ENCODE measurements at places on chromosomes 3 and 15.

GRCh38 chr3:114721864-114722263 lies 425.2 kb downstream of the ZBTB20 start:
- no peak for DNase-seq

DNA sequence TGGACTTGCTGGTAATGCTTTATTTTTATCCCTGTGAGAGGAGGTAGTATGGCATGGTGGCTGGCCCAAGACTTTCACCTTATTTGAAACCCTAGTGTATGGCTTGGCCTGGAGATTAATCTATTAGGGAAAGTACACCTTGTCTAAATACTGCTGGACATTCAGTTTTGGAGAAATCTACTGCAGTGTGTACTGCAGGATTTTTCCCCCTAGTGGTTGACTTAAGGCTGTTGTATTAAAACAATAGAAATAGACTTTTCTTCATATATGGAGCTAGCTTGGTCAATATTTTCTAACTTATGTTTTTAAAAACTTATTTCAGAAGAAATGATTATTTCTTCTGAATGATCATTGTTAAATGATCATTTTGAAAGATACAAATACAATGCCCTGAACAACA lies 13.9 kb upstream of the SLITRK3 start:
- DNase-seq = no peak

- DNase-seq = no peak
These were observed 102.6 kb upstream of the SATB1 start for GRCh38 chr3:18527691-18528090.

DNA sequence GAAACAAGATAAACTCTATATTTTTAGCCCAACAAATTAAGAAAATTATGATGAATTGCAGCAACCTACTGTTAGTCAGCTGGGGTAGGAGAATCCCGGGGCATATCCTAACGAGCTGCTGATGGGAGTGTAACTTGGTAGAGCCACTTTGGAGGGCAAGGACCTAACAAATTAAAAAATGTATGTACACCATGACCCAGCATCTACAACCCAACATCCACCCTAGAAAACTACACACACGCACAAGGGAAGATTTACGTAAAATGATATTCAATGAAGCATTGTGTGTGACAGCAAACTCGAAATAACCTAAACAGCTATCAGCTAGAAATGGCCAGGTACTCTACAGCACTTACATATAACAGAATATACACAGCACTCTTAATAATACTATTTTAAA lies 1.9 kb downstream of the BCL2A1 start:
- DNase-seq = no peak

DNA sequence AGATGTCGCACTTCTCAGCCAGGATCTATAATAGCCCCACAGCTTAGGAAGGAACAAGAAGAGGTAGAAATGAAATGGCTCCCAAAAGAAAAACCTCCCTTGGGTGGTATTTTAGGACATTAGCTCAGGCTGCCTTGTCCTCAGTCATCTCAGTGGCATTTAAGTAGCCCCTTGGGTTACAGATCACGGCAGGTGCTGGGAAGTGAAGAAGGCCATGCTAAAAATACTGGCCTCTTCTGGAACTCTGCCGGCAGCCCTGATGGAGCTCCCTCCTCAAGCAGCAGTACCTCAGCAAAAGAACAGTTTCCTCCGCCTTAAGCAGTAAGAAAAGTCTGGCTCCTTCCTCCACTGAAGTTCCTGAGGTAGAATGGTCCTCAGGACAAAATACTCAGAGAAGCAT lies 7.3 kb upstream of the TPM1 start:
- no peak for DNase-seq

GRCh38 chr3:193641440-193641775 lies 48.4 kb downstream of the OPA1 start:
- DNase-seq = no peak

GRCh38 chr15:101113114-101114005 lies 138.5 kb downstream of the CHSY1 start:
- no peak for DNase-seq

GRCh38 chr15:70400766-70401541 lies 303.2 kb upstream of the TLE3 start:
- DNase-seq = no peak

DNA sequence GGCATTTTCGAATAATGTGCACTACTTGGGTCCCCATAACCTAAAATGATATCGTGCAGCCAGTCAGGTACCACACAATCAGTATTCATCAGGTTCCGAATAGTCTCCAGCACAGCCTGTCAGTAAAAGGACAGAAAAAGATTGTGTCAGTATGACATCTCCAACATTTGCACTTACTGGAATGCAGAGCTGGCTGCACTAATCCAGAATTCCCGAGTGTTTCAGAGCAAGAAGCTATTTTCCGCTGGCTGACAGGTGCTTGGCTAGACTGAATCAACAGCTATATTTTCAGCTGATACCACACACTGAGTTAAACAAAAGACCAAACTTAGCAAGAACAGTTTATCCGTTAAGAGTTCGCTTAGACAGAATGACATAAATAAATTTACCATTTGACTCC lies 68.8 kb downstream of the AQR start:
- no peak for DNase-seq

GRCh38 chr15:68935400-68935937 lies 5.1 kb downstream of the SPESP1 start:
- no peak for DNase-seq

DNA sequence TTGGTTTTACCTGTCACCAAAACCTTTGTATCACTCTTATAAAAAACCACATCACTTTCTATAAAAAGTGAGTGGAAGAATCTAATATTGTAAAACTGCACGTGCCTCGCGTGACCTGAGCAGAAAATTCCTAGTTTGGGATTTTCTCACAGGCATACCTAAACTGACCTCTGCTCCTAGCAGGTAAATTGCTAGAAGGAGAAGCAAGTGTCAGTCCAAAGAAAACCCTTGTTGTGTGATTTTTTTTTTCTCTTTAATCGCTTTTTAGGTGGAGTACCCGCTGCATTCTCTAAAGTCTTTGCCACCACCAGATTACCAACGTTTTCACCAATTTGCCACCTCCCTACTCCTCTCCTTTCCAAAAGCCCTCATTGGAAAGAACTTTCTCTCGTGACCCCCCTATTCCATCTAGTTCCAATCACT lies 534 bp upstream of the UBE2E1 start:
- no peak for DNase-seq

DNA sequence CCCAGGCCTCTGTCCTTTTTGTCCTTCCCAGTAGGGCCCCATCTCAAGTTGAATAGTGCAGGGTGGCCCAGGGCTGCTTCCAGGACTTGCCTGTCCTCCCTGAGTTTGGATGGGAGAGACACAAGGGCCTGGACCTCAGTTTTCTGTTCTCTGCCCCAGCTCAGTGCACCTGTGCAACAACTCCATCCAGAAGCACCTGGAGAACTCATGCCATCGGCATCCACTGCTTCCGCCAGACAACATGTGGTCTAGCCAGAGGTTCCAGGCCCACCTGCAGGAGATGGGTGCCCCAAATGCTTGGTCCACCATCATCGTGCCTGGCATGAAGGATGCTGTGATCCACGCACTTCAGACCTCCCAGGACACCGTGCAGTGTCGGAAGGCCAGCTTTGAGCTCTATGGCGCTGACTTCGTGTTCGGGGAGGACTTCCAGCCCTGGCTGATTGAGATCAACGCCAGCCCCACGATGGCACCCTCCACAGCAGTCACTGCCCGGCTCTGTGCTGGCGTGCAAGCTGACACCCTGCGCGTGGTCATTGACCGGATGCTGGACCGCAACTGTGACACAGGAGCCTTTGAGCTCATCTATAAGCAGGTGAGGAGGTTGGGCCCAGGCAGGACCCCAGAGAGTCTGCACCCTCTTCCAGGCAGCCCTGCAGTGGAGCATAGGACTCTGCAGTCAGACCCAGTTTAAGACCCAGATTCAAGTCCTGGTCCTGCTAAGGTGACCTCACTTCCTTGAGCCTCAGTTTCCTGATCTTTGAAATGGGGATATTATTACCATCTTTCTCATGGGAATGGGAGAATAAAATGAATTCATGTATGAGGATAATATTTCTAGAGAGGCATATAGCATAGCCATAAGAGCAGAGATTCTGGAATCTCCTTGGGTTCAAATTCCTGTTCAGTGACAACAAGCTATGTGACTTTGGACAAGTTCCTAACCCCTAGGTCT lies 14.7 kb downstream of the RPUSD3 start:
- no peak for DNase-seq

GRCh38 chr3:112119962-112120836 lies 12.8 kb downstream of the GCSAM start:
- no peak for DNase-seq

GRCh38 chr3:8210882-8211341 lies 290.7 kb upstream of the LMCD1 start:
- no peak for DNase-seq

DNA sequence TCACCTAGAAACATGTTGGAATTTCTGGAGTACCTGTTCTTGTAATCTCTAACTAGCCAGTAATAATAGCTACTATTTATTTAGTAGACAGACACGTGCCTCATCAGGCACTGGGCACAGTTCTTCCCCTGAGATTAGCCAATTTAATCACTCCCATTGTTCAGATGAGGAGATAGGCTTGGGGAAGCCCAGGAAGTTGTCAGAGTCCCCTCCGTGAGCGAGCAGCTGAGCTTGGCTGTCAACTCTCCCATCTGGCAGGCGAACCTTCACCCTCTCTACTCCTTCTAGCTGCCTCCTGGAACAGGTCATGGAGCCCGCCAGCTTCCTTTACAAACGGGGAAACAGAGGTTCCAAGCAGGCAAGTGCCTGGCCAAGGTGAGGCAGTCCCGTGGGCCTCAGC lies 31.1 kb upstream of the FGD5 start:
- no peak for DNase-seq

DNA sequence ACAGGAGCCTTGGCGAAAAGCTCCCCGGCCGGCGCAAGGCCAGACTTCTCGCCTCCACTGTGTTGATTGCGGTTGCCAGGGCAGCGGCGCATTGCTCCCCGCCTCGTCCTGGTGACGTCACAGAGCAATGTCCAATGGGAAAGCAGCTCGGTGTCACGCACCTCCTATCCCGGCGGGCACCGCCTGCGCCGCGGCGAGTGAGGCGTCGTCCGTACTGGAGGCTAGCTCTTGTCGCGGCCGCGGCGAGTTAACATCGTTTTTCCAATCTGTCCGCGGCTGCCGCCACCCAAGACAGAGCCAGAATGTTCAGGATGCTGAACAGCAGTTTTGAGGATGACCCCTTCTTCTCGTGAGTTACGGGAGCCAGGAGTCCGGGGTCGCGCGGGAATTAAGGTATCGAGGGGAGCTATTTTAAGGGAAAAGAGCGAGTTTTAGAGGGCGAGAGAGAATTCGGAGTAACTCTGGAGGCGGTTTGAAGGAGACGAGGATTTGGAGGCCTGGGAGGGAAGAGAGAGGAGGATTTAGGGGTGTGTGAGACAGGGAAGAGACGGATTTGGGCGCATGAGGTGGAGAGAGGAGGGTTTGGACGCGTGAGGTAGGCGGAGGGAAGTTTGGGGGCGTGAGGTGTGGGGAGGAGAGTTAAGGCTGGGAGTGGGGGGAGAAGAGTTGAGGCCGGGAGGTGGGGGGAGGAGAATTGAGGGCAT lies at the start of gene MLF1:
Gene MLF1, plus strand, starts transcription at position 196 of the 704 bp plus-strand sequence. Its CDS starts 107 bp downstream, at position 303.
- peak; percentile 71 for DNase-seq

GRCh38 chr3:140051019-140051957 lies 116.3 kb downstream of the CLSTN2 start:
- DNase-seq = no peak

GRCh38 chr15:59171067-59171397 lies 35.6 kb upstream of the LDHAL6B start:
- no peak for DNase-seq

- no peak for DNase-seq
These were observed 66.6 kb upstream of the TMEM115 start for GRCh38 chr3:50425911-50426310.

GRCh38 chr3:175885231-175885766 lies 1026.2 kb downstream of the NAALADL2 start:
- DNase-seq = no peak

- DNase-seq = no peak
These were observed 12.0 kb upstream of the COL8A1 start for GRCh38 chr3:99626417-99626788.

GRCh38 chr3:73432023-73432705 lies 192.6 kb downstream of the PDZRN3 start:
- no peak for DNase-seq

DNA sequence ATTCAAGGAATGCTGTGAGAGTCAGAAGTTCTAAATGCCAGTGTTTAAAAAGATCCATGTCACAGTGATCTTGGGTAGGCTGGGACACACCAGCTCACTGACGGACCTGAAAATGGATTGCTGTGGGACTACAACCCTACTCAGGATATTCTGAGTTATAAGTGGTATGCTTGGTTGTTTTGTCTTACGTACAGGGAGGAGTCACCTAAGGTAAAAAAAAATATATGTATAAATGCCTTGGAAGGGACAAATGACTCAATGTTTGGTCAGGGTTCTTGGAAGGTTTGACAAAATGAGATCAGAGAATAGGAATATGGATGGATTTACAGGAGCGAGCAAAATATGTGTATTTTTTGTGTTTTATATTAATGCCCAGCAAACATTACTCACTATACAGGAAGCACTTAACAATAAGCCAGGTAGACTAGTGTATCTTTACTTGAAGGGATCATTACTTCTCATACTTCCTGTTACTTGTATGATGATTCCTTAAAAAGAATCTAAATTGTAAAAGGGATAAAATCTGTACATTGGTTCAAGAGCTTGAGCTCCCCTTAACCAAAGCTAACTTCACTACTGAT lies 767.3 kb downstream of the GBE1 start:
- DNase-seq = no peak

- DNase-seq = no peak
These were observed 4.6 kb downstream of the RAB6B start for GRCh38 chr3:133890972-133891644.

DNA sequence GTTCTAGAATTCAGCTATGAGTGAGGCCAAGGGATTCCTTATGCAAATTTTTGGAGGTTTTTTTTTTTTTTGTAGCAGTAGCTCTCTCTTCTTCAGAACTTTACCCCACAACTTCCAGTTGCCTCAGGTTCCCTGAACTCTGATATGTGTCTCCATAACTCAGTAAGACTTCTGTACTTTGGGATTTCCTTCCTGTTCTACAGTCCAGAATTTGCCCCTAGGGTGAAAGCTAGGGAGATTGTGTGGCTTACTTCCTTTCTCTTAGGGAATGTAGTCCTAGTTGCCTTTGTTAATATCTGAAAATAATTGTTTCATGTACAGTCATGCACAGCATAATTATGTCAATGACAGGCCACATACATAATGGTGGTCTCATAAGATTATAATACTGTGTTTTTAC lies 30.8 kb downstream of the LRRC28 start:
- DNase-seq = no peak

DNA sequence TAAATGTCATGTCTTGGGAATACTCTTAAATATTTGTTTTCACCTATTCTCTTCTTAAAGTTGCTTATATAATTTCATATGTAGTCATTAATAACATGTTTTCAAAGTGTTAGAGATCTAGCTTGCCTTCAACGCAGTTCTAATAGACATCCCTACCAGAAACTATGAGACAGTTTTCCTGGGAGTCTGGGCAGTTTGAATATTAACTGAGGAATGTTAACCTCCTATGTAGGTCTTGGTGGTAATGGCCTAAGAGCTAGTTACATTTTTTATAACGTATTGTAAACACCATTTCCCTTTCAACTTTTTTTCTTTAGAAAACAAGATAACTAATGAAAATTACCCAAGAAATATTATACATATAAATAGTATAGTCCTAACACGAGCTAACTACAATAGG lies 328.2 kb downstream of the TIGIT start:
- DNase-seq = no peak

Data from activated CD4-positive, alpha-beta T cell treated with anti-CD3 and anti-CD28 coated beads, Interleukin-2, amount 50 U/mL, for 4 hours (primary cell).